Activated CD8-positive, alpha-beta memory T cell treated with anti-CD3 and anti-CD28 coated beads for 1 hour (primary cell): ENCODE measurements at places on chromosomes 4 and X.

DNA sequence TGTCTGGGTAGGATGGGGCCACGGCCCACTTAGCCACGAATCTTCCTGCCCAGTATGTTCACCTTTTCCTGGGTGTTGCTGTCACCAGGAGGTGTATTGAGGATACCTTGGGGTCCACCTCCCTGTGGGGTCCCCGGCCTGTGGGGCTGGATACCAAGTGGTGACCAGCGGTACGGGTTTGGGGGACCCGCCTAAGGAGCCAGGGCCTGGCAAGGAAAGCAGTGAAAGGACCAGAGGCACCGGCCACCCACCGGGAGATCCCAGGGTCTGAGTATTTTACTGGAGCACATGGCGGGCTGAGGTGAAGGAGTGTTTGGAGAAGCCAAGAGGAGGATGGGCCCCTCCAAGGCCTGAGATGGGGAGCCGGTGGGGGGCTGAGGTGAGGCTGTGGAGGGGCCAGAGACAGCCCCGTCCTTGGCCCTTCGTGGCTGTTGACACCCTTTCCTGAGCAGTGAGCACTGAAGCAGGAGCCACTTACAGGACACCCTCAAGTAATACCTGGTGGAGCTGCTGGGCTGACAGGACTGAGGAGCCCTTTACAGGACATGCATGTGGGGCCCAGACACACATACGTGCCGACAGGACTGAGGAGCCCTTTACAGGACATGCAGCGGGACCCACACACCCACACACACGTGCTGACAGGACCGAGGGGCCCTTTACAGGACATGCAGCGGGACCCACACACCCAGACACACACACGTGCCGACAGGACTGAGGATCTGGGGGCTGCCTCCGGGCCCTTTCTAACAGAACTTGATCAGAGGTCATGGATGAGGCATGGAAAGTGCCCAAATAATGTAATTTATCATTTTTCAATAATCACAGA, 38.4 kb downstream of the TMEM271 start:
- DNase-seq, result no peak

DNA sequence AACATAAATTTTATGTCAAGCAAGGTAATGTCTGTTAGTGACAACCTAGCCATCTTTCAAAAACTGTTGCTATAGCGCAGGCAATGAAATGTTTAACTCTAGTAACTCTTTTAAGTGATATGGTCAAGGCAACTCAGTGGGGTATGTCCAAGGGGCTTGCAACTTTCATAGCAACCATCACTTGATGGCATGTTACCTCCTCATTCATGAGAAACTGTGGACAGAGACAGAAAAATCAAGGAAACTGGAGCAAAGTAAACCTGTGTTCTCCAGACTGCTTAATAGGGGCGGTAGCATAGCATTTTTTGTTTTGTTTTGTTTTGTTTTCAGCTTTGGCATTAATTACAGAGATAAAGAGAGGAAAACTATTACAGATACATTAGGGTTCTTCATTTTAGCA, 1456.8 kb upstream of the AGA start:
- DNase-seq, result no peak

- no peak for DNase-seq
Observed at GRCh38 chrX:54181202-54181953, 1.7 kb downstream of the FAM120C start.

- DNase-seq, result no peak
Observed at GRCh38 chr4:38562751-38563198, 101.2 kb upstream of the KLF3 start.

DNA sequence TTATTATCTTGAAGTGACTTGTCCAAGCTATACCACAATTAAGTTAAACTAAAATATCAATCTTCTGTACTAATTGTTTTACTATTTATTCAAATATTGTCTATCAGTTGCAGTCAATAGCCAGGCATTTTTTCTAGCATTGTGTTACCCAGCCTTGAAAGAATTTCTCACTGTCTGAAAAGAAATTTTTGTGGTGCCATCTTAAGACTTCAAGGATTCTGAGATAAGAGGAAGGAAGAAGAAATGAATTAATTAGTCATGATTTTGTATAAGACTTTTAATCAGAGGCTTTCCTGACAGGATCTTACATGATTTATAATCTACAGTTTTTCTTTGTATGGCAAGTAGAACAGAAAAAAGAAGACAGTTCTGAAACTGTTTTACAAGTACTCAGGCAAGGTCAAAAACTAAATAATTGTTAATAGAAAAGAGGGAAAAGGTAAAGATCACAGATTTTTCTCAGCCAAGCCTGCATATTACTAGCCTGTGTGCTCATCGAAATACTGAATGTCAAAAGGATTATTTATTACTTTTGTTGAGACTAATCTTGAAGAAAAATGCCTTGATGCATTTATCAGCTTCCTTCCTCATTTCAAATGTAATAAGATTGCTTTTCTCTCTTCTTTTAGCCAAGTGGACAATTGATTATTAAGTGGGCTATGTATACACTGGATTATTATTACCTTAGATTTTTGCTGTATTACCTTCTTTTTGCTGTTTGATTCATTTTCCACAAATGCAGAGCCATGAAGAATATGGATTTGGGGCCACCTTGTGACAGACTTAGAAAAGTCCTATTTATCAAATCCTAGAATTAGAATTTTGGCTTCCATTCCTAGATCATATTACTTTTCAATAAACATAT, 53.8 kb downstream of the CXCL1 start:
- no peak for DNase-seq

GRCh38 chr4:20311856-20312255, 60.2 kb downstream of the SLIT2 start:
- DNase-seq, result no peak

DNA sequence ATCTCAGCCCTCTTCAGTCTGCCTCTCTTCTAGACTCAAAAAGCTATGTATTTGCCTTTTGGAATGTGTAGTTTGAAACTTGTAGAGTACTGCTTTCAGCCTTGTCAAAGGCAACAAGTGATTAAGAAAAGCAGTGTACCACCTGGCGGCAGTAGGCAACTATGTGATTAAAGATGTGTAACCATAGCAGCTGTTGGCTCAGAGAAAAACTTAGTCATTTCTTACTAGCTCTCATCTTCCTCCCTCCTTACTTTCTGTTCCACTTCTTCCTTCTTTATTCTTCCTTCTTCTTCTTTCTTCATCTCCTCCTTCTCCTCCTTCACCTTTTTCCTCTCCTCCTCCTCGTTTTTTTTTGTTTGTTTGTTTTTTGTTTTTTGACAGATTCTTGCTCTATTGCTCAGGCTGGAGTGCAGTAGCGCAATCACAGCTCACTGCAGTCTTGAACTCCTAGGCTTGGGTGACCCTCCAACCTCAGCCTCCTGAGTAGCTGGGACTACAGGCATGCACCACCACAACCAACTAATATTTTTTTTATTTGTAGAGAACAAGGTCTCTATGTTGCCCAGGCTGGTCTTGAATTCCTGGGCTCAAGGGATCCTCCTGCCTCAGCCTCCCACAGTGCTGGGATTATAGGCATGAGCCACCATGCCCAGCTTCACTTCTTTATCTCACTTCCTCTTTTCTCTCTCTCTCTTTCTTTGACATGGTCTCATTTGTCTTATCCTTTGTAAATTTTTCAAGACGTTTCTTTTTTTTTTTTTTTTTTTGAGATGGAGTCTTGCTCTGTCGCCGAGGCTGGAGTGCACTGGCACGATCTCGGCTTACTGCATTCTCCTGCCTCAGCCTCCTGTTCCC, 32.6 kb downstream of the ABHD18 start:
- DNase-seq, result no peak

- no peak for DNase-seq
Observed at GRCh38 chr4:29309050-29309449, 1411.1 kb upstream of the PCDH7 start.

- DNase-seq, result no peak
Observed at GRCh38 chr4:146548443-146548842, 26.7 kb upstream of the SLC10A7 start.

- no peak for DNase-seq
Observed at GRCh38 chr4:106370214-106370613, 1.6 kb upstream of the GIMD1 start.

DNA sequence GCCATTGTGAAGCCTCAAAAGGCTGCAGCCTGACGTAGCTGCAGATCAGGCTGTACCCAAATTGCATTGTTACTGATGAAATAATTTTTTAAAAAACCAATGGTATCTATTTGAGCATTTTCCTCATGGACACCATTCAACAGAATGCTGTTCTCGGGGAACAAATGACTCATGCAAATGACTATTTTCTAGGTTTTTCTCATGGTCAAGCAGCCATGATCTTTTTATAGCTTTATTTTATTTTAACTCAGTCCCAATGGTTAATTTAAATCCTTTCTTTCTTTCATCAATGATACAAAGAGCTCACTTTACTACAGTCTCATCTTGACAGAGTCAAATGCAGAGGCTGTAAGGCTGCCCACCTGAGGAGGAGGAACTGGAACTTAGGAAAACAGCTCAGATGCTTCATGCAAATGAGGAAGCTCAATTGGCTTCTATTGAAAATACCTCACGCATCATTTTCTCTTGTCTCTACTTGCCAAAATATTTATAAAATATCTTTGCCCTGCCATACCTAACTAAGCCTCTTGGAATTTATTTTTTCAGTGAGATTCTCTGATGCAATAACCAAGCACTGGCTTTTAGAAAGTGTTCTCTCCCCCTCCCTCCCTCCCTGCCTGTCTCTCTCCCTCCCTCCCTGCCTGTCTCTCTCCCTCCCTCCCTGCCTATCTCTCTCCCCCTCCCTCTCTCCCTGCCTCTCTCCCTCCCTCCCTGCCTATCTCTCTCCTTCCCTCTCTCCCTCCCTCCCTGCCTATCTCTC, 81.0 kb downstream of the SORBS2 start:
- DNase-seq, result no peak

DNA sequence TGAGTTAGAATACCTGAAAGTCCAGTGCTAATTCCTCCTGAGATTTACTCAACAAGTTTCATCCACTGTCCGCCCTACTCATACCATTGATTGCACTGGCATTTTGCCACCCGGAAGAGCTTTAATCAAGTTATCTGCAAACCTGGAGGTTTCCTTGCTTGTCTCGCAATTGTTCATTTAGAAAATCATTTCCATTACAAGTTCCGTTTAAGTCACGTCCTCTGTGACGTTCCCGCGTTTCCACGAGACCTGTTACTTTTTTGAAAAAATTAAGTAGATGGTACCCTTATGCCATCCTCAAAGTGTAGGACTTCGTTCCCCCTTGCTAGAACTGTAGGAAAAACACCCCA, 761 bp upstream of the FRYL start:
- DNase-seq, result no peak

DNA sequence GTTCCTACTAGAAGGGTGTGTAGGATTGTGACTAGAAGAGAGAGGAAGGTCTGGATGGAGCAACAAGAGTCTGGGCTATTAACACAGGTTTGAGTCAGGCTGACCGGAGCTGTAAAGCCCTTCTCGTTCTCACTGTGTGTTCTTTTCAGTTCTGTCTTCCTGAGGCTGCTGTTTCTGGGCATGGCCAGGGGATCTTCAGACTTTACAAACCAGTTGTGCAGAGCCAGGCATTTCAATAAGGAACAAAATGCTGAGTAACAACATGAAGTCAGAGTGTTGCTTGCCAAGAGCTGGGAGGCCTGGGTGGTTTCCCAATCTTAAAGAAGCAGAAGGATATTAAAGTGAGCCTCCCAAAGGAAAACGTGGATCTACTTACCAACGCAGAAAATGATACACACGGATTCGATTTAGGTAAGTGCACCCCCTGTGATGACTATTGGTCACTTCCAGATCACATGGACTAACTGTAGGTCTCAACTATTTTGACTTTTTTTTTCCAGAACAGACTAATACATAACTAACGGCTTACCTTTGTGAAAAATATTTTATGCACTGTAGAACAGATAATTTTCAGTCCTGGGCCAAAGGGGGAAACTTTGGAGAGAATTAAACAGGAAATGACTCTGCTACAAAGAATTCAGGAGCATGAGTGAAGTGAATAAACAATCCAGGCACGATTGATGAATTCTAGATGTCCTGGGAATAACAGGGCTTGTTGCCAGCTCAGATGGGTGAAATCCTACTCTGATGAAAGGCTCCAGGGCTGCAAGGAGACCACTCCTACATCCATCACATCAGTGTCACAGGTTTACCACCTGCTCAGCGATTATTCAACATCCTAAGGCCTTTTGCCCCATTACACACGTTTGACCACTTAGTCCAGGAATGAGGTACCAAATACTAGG, 94.5 kb downstream of the ANXA3 start:
- no peak for DNase-seq

GRCh38 chr4:184647266-184648053, 1.8 kb downstream of the CASP3 start:
- DNase-seq, result no peak

DNA sequence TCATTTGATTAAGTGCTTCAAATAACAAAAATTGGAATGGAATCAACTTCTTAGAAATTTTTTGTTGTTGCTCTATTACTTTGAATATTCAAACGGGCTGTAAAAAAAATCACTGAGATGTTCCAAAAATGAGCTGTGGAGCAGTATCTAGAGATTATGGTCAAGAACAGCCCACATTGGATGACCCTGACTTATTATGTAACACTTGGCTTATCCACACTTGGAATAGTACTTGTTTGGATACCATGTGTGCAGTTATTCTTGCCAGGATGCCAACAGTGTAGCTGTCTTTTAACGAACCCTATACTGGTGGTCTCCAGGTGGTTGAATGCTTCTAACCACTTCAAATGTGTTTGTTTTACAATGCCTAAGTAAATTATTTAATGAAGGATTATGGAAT, 64.9 kb upstream of the CAMK2D start:
- no peak for DNase-seq

DNA sequence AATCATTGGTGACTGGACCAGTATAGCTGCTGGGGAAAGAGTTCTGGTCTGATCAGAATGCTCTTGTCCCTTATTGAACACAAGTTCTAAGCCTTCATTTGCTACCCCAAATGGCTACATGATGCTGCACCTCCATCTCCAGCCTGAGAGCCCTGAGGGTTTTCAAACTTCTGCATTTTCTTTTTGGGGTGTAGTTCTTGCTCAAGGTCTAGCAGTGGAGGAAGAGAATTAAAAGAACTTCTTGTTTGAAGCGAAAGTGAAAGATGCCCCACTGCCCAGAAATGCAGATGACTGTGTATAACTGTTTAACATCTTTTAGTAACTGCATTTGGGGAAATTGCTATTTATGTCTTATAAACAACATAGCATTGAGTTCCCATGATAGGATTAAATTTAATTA, 38.5 kb downstream of the LAMTOR3 start:
- no peak for DNase-seq

DNA sequence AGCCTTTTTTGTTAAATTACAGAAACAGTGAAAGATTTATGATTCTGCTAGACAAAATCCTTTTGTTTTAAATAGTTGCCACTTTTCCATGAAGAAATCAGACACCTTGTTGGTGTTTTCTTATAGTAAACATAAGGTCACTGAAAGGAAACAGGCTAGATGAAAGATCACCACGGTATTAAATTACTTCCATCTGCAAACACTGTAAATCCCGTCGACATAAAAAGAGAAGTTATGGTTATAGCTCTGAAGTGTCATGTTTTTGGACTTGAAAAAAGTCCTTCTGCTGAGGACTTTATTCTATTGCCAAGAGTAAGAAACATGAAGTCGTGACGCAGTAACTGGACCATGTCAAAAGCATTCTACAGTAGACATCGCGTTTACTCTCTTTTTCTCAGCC, 567.6 kb upstream of the SLIT2 start:
- DNase-seq, result no peak

GRCh38 chr4:52102587-52102986, 51.5 kb downstream of the SPATA18 start:
- no peak for DNase-seq
